ENCODE measurements at places on chromosomes 3 and 15.
A peak's percentile ranks its signal among the peaks of the same experiment; 100 is the strongest.

- no peak for DNase-seq
These were observed 523.2 kb upstream of the ZNF717 start for GRCh38 chr3:76308541-76308940.

DNA sequence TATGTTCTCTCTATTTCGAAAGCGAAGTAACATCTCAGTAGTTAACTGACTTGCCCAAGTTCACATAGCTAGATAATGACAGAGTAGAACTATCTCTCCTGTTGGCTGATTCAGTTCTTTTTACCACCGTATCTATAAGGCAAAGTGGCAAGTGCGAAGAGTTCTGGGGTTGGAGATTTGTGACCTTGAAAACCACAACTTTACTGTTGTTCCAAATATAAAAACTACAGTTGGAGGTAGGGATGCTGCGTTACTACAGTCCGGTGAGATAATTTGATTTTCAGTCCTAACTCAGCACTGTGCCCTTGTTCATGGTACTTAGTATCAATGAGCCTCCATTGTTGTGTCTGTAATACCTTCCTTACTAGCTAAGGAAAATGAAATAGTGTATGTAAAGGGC, 71.2 kb upstream of the GOLGA8B start:
- DNase-seq, result no peak

DNA sequence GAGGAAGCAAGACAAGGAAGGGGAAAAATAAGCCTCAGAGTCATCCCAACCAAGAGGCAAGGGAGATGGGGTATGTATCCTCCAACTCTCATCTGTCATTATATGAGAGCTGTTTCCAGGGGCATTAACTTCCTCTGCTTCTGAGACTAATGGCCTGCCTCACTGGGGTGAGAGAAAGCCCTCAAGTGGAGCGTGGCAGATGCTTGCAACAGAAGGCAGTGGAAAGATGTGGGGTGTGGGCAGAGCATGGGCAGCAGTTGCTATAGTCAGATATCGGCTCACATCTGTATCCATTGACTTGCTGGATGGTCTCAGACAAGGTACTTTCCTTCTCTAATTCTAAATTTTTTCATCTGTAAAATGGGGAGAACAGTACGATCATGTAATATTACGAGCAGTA, 81.7 kb upstream of the PLCL2 start:
- no peak for DNase-seq

DNA sequence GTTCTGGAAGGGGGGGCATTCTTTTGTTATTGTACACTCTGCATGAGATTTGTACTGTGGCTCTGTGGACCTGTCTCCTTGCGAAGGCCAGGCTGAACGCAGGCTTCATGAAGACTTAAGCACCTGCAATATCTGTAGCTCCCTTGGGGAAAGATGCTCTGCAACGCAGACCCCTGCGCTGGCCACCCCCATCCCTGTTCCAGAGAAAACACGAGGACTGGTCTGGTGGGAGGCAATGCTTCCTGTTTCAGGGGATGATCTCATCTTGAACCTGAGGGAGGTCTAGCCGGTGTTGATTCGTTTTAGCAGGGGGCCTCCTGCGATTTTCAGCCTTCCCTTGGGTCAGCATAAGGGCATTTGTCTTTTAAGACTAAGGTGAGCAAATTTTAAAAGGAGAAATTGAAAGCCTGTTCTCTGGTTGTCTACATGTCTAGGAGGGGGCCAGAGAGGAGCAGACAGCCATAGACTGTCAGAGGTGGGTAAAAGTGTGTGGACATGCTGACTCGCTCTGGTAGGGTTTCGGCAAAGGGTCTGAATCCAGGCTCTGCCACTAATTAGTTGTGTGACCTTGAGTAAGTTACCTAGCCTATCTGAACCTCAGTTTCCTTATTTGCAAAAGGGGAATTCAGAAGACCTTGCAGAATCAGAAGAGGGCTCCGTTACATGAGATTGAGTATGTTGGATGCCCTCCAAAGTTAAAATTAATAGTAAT, 80.9 kb upstream of the RASGRF1 start:
- DNase-seq, result no peak

DNA sequence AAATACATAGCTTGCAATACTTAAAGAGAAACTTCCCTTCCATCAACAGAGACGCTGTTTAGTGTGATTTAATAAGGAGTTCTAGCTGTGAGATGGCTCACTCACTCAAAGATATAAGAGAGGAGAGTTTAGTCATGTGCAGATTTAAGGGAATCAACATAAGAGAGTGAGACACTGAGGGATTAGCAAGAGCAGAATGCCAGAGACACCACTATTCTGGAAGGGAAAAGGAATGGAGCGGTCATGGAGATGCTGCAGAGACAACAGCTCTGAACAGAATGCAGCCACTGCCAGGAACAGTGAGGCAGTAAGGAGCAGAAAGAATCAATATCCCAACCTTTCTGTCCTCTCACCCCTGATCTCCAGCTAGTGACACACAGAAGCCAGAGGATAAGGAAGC, 248.8 kb downstream of the MBNL1 start:
- no peak for DNase-seq

- DNase-seq, result peak; percentile 57
These were observed 23.1 kb upstream of the MCCC1 start for GRCh38 chr3:183122257-183122932.

DNA sequence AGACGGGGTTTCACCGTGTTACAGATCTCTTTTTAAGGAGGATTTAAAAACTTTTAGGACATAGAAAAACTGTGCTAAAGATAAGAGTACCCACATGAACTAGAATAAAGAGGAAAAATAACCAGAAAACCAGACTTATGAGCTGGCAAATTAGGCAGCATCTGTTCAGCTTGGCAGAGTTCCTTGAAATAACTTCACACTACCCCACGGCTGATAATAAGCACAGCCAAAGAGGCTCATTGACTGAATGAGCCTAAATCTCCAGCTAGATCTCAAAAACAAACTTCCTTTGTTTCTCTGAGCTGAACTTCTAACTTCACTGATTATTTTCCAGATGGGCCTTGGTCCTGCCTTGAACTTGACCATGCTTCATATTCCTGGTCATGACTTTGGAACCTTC, 26.7 kb upstream of the PIK3R4 start:
- DNase-seq, result no peak
